Stimulated activated CD8-positive, alpha-beta memory T cell treated with anti-CD3 and anti-CD28 coated beads, Interleukin-12 subunit alpha, Interleukin-12 subunit beta, amount 100 ng/mL, for 1 hour (primary cell): ENCODE measurements at places on chromosomes 7 and 10.

GRCh38 chr7:99748846-99749579 is 14.0 kb upstream of the CYP3A7 start:
- DNase-seq, result no peak

DNA sequence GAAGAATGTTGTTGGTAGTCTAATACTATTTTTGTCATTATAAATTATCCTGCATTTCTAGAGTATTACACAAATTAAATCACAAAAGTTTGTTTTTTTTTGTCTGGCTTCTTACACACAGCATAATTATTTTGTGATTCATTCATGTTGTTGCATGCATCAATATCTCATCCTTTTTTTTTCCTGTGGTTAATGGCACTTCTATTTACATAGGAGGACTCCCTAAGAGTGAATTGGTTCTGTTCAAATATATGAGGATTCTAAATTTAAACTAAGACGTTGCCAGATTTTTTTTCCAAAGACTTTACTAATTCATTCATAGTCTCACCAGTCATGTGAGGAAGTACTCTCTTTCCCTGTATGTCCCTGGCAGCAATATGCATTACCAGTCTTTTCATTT is 303.3 kb downstream of the GPR37 start:
- no peak for DNase-seq

DNA sequence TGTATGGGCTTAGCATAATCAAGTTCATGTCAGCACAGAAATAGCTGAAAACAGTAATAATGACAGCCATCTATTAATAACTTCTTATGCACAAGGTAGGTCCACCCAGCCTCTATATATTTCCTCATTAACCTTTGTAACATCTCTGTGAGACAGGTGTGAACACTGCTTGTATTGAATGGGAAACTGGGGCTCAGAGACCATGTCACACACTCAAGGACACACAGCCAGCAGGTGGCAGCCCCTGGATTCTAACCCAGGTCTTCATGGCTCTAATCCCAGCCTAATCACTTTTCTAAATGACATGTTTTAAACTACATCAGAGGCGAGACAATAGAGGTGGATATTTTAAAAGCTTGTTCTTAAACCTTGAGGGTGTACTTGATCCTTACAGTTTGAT is 591.4 kb downstream of the PARD3 start:
- no peak for DNase-seq

DNA sequence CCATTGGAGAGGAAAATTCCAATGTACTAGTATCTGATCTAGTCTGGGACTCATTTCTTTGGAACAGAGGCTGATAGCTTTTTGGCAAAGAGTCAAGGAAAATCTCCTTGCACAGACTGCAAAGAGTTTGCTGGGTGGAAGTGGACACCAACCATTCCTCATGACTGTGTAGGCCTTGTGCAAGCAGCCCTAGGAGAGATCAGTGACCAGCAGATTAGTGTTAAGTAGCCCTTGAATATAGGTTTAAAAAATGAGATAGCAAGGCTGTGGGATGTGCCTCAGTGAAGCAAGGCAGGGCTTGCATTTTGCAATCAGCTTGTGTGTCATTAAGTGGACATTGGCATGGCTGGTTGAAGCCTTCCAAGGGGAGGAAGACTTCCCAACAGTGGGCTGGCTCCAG is 341.6 kb downstream of the PLXNA4 start:
- DNase-seq, result no peak

- DNase-seq, result no peak
These were observed 37.5 kb downstream of the NT5C2 start for GRCh38 chr10:103155471-103156085.

- no peak for DNase-seq
These were observed 300.0 kb upstream of the SP8 start for GRCh38 chr7:21086688-21087087.

- no peak for DNase-seq
These were observed 4.8 kb upstream of the RNF32 start for GRCh38 chr7:156635529-156636385.

DNA sequence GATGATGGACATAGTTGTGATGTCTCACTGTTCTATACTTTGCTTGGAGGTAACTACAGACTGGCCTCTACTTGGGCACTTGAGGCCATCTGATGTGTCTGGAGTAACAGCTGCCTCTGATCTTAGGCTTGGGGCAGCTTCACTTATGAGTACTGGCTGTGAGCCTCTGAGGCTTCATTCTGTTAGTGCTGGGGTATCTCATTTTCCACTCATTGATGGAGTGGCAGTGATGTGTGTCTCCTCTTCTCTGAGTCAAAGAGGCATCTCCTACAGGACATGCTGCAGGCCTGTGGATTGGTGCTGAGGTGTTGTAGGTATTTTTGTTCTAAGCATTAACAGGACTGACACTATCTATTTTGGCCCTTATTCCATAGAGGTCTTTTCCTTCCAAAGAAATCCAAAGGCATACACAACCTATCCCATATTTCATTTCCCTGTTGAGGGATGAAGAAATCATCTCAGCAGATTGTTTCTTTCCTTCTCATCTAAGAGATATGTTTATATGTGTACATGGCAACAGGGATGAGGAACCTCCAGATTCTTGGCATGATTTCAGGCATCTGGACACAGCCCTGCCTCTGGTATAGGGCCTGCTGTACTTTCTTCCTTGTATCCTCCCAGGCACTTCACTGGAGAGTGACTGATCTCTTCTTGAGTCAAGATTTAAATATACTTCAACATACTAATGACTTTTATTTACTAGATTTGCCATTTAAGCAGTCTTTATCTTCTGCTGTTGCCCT is 65.7 kb upstream of the NOBOX start:
- DNase-seq, result no peak

GRCh38 chr10:29332061-29332760 is 43.3 kb downstream of the LYZL1 start:
- no peak for DNase-seq

GRCh38 chr7:90603346-90603745 is 7.2 kb downstream of the CDK14 start:
- DNase-seq, result no peak

DNA sequence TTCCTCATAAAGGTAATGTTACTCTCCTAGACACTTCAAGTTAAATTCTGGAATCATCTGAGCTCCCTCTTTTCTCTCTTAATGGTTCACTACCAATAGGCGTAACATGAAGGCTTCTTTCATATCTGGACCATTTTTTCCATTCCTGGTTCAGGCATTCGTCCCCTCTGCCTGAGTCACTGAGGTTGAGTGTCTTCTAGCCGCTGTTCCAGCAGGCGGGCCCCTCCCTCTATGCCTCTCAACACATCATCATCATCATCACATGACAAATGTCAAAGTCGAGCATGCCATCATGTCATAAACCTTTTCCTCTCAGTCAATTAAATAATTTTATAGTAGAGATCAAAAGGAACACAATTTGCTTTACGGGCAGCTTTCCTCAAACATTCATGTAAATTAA is 168.9 kb upstream of the ASAH2 start:
- DNase-seq, result no peak

DNA sequence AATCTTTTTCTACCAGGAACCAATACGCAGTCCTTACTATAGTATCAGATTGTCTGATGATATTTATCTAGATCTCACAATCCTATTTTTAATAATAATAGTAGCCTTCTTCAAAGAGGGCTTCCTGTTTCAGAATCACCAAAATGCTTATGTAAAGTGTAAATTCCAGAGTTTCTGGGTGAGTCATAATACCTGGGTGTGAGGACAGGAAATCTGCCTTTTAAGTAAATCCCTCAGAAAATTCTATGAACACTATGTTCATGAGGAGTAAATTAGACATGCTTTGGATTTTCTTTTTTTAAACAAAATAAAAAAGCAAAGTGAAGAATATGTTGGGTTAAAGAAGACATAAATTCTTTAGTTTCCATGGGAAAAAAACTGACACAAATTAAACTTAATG is 20.5 kb downstream of the DKK1 start:
- no peak for DNase-seq

GRCh38 chr7:97126483-97127171 is 9.1 kb downstream of the SDHAF3 start:
- no peak for DNase-seq

- no peak for DNase-seq
These were observed 731 bp downstream of the CHCHD3 start for GRCh38 chr7:133081119-133081598.

GRCh38 chr10:42652858-42653257 is 14.5 kb upstream of the ZNF33B start:
- DNase-seq, result no peak

DNA sequence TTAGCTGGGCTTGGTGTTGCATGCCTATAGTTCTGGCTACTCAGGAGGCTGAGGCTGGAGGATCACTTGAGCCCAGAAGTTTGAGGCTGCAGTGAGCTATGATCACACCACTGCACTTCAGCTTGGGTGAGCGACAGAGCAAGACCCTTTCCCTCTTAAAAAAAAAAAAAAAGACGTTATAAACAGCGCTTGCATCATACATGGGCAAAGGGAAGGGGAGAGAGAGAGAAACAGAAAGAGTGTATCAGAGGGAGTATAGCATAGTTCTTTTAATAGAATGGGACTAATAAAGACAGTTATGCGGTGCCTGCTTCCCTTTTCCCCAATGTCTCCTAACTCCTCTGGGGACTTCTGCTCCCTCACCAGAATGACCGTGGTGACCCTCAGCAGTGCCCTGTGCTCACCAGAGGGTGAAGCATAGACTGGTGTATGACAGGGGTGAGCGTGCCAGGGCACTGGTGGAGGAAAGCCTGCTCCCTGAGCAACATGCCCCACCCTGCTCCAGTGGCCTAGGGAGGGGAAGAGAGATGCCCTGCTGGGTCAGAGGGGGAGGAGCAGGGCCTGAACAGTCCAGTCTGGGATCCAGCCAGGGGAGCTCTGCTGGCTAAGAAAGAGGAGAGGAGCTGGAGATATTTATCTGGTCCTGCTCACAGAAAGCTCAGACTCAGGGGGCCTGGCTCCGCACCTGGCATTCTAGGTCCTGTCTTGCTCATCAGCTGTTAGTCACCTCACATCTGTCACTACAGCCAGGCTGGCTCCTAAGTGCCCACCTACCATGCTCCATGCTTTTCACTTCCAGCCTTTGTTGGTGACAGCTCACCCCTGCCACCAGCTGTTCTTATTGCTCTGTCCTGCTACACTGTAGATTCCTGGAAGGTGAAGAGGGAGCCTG is 2.2 kb downstream of the PDZD7 start:
- DNase-seq, result no peak

DNA sequence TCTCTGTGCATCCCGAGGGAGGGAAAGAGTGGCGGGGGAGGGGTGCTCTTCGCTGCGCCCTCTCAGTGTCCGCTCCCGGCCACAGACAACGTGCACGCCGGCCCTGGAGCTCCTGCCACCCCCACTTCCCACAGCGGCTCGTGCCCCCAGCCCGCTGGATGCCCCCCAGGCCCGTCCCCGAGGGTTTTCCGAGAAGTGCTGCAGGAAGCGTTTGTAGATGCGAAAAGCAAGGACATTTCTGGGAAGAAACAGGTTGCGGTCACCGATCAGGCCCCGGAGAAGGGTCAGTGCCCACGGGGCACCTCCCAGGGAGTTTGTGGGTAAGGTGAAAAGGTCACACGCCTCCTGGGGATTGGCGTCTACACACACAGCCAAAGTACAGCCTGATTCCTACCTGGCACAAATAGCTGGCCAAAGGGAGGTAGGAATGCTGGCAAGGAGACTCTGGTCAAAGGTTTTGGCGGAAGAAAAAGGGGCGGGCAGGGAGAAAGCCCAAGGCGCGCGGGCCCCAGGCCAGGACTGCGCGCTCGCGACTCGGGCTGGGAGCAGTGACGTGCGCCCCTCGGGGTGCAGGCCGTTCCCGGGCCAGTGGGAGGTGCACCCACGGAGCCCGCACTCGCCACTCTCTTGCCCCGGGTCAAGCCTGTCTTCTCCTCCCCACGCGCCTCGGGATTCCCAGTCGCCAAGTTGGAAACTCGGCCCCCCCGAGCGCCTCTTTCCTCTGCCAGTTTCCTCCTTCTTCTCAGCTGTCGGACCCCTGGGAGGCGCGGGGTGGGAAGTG is 1.5 kb upstream of the NRP1 start:
- DNase-seq, result no peak

GRCh38 chr7:137669706-137670105 is 177.1 kb downstream of the DGKI start:
- DNase-seq, result no peak

GRCh38 chr7:153017223-153017622 is 257.7 kb downstream of the ACTR3B start:
- no peak for DNase-seq

DNA sequence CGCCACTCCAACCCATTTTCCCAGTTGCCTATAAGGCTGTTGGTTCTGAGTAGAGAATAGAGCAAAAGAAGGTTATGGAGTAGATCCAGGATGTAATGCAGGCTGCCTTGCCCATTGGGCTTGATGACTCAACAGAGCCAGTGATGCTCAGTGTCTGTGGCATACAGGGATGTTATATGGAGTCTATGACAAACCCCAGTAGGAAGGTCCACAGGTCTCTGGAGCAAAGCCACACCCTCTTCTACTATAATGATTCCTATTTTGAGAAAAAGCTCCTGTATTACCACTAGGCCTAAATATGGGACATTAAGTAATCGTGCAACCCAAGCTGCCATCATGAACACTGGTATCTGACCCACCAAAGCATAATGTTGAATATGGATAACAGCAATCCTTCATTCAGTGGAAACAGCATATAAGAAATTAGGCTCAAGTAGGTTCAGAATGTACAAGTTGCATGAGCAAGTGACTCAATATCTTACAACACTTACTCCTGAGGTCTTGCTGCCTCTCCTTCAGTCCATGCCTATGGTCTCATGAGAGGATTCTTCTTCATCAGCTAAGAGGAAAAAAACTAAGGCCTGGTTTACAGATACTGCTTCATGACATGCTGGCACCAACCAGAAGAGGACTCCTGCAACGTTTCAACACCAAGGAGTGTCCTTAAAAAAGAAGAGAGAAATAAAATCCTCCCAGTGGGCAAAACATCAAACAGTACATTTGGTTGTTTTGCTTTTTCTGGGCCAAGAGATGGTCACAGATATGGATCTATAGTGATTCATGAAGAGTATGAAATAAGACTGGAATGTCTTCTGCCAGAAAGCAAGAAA is 14.8 kb upstream of the FHIP2A start:
- no peak for DNase-seq

GRCh38 chr10:92219559-92219958 is 71.3 kb downstream of the CPEB3 start:
- DNase-seq, result no peak

DNA sequence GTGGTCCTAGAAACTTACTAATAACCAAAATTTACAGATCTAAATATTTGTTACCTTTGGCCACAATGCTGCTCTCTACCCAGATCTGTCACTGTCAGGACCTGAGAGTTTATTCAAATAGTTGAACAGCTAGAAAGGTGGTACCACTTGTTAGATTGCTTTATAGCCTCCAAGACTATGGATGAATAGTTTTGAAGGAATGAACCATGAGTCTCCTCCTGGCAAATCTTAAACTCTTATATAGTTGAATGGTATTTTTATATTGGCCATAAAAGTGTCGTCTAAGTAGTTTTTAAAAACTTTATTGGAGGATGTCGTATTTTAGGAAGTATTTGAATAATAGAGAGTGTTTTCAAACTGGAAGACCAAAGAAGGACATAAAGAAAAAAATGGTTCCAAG is 178.7 kb downstream of the AHR start:
- no peak for DNase-seq
